H7 (cell line): ENCODE measurements at places on chromosomes 6 and 20. TPM values are rescaled to one million over a fixed set of nuclear protein-coding genes. Genes with fewer than 3 reads are reported as not detected.

DNA sequence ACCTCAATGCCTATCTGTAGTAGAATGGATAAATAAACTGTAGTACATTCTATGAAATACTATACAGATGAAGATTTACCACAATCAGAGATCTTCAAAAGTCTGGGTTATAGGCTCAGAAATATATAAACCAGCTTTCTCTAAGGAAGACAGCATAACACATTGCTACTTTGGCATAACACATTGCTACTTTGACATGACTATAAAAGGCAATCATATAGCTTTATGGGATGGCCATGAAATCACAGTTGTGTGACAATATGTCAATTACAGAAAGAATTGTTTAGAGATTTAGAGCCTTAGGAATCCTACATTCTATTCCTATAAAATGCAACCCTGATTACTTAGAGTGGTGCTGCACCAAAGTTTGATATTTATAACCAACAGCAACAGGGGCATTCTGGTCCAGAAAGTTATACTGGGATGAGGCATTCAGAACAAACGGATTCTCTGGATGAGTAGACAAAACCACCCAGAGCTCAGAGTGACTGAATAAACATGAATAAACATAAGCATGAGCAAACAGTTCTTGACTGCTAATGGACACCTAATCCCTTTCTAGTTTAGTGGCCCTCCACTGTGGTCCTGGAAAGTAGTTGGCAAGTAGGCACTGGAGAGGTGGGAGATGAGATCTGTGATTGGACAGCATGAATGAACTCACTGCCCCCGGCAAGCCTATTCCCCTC lies 12.0 kb downstream of the TTI1 start:
- DNase-seq, result no peak

DNA sequence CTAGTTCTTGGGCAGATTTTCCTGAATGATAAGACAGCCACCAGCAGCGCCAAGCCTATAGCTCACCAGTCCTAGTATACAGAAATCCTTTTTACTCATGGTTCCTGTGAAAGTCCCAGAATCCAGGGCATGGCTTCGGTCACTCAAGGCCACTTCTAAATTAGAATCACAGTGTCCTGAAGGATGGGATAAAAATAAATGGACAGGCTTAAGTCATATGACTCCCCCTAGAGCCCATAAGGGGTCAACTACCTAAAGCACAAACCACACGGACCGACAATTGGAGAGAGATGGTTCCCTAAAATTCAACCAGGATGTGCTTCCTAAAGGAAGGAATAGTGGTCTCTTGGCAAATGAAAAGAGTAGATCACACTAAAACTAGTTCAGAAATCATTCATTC lies 404.1 kb upstream of the PLCB4 start:
- DNase-seq, result peak; percentile 15

DNA sequence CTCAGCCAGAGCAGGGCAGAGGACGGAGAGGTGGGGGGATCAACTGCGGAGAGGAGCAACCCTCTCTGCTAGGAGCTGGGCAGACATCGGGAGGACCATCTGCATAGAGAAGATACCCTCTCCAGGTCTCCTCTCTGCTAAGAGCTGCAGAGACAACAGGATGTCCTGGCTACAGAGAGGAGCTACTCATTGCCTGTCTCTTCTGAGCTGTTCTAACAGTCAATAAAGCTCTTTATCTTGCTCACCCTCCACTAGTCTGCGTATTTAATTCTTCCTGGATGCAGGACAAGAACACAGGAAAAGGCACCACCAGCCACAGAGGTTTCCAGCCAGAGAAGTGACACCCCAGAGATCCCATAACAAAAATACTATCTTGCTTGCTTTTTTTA lies 871.1 kb upstream of the GJE1 start:
- no peak for DNase-seq

GRCh38 chr6:136030131-136030530 lies 178.6 kb downstream of the PDE7B start:
- DNase-seq, result no peak

Gene MOCS1
- total RNA-seq, result 19.7 and 22.0 TPM in 2 replicates

Gene AVP
- not detected in 2 replicates for total RNA-seq
